CD4-positive, alpha-beta T cell treated with Interleukin-12 subunit alpha and Interleukin-12 subunit beta, for 1 hour (primary cell): ENCODE measurements at places on chromosomes 6 and 20.
A peak's percentile ranks its signal among the peaks of the same experiment; 100 is the strongest.

DNA sequence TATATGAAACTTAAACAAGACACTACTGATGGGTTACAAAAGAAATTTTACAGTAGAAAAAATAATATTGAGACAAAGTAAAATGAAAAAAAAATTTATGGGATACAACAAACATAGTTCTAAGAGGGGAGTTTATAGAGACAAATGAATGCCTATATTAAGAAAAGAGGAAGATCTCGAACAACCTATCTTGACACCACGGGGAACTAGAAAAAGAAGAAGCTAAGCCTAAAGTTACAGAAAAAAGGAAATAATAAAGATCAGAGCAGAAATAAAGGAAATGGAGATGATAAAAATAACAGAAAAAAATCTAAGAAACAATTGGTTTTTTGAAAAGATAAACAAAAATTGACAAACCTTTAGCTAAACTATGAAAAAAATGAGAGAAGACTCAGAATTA lies 9.1 kb upstream of the ECHDC1 start:
- no peak for DNase-seq

DNA sequence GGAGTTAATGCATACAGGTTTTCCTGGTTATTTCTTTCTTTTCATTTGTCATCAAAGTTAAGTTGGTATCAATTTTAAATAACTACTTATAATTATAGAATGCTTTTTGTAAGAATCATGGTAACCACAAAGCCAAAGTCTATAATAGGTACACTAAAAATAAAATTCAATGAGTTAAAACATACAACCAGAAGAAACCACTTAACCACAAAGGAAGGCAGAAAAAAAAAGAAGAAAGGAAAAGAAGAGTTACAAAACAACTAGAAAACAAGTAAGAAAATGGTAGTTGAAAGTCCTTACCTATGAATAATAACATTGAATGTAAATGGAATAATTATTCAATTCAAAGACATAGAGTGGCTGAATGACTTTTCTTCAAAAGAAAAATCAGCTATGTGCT lies 45.6 kb downstream of the THBS2 start:
- no peak for DNase-seq

DNA sequence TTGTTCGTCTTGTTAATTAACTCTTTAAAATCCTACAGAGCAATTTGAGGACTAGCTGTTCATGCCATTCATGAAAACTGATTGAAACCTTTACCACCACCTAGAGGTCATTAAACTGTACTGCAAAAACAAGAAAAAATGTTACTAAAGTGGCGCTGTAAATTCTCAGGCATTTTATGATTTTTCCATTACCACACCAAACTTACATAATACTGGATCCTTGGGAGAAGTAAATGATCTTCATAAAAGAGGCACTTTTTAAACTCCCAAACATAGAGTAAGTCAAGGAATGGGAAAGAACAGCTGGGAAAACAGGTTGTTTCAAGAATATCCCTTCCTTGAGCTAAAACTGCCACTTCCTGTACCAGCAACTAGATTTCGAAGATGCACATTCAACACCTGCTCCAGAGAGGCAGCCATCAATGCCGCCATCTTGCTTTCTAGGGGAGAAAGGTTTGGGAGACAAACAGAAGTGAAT lies 54.3 kb downstream of the MYLIP start:
- DNase-seq = peak; percentile 38

DNA sequence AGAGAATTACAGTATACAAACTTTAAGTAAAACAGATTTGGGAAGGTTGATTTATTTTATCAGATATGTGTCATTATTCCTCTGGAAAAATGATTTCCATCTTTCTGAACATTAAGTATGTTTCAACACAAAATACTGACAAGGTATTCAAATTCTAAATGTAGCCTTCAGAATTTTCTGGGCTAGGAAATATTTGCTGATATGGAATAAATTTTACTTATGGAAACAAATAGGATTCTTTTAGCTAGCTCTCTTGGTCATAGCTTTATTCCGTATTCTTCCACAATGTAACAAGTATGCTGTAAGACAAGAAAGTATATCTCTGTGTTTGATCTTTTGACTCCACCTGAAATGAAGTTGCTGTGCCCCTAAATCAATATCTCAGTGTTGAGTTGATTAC lies 1125.2 kb upstream of the CITED2 start:
- no peak for DNase-seq

DNA sequence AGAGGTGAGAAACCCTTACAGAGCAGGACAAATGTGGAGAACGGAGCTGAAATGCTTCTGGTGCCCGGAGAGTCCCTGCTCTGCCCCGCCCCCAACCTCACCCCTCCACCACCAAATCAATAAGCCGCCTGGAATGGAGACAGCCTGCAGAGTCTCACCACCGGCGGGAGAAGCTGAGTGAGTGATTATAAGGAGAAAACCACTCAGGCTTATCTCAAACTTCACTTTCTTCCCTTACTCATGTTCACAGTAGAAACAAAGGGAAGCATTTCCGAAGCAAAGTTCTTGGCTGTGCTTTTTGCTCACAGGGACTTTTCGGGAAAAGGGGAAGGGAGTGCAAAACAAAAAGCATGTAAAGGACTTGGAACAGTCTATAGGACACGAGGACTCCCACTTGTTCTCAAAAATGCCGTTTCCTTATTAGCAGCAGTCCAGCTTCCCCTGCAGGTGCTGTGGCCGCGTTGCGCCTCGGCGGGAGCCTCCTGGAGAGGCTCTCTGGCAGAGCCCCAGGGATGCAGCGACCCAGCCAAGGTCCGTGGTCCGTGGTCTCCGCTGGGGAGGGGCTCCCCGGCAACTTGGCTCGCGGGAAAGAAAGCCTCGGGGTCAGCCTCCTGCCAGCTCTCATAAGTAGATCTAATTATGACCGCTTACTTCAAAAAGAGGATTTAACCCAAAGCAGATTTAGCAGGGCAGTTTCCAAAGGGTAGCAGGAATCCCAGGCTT lies 64.8 kb upstream of the TMEM30A start:
- no peak for DNase-seq

DNA sequence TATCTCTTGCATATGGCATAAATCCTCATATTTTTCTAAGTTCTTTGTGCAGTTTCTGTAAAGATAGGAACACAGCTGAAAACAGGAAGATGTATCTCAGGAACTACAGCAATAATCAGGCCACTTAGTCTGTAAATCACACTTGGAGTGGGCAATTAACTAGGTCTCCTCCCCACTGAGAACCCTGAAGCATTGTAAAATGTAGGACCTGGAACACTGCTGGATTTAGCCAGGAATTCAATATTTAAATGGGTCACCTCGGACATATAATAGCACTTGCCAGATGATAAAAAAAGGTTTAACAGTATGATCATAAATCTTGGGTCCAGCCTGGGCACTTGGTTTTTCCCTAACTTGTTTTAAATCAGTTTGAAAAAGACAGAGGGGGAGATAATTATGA lies 155.0 kb downstream of the GRM1 start:
- DNase-seq = no peak

- DNase-seq = no peak
These were observed 3.3 kb upstream of the HDDC2 start for GRCh38 chr6:125304970-125305660.

DNA sequence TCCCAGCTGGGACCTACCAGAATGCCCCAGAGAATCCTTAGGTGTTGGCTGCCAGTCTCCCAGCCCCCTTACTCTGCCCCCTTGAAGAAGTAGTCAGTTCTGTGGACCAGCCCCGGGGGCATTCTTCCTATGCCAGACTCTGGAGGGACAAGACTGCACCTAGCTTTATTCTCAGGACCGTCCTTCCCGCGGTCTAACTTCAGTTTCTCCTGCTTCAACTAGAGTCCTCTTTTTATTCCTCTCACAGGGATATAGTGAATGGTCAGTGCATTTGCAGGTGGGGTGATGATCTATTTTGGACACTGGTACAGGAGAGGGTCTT lies 35.9 kb upstream of the MDFI start:
- no peak for DNase-seq

GRCh38 chr6:13985663-13986325 lies 61.0 kb downstream of the RNF182 start:
- DNase-seq = no peak

DNA sequence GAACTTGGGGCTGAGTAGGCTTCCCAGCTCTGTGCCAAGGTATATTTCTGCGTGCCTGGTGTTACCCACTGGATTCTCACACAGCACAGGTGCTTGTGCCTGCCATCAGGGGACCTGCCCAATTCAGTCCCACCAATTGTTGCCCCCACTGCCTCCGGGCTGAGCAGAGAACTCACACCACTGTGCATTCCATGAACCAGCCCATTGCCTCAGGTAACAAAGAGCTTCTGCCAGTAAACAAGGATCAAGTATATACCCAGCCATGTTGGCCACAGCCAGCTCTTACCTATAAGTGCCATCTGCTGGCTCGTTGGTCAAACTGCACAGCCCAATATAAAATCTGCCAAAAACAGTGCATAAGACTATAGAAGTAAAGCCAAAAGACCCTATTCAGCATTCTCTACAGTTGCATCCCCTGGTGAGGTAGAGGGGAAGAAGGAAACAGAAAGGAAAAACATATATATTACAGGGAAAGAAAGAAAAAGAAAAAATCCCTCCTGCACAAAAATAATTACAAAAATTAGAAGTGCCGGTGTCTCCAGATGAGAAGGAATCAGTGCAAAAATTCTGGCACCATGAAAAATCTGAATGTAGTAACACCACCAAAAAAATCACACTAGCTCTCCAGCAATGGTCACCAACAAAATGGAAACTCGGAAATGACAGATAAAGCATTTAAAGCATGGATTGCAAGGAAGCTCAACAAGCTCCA lies 241.4 kb downstream of the IBTK start:
- no peak for DNase-seq

GRCh38 chr20:38589967-38590675 lies 9.1 kb downstream of the ADIG start:
- DNase-seq = no peak

- DNase-seq = no peak
These were observed 106.0 kb downstream of the FRK start for GRCh38 chr6:115954740-115955139.

- no peak for DNase-seq
These were observed 35.2 kb downstream of the ALDH5A1 start for GRCh38 chr6:24529985-24530384.

GRCh38 chr6:21102201-21102600 lies 491.4 kb upstream of the SOX4 start:
- no peak for DNase-seq

GRCh38 chr6:43075670-43076463 lies at the start of gene PTK7:
Gene PTK7 (plus strand): TSS chr6:43076314. CDS start chr6:43076489, 175 bp downstream.
- DNase-seq = peak; percentile 15

DNA sequence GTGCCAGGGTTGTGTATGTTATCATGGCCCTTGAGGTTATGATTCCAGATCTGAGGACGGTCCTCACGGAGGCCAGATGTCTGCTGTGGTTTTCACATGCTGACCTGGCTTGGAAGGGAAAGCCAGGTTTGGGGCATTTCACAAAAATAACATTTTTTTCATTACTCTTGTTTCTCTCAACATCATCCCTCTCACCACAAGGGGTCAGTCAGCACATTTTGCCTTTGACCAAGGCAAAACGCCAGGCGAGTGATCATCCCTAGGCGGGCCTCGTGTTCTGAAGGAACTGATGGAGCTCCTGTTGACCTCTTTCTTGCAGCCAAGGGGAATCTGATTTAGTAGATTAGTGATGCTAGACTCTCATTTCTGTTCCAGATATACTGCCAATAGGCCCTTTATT lies 133.5 kb downstream of the TBC1D7 start:
- DNase-seq = peak; percentile 26

GRCh38 chr6:48474830-48475229 lies 363.8 kb upstream of the PTCHD4 start:
- DNase-seq = no peak

DNA sequence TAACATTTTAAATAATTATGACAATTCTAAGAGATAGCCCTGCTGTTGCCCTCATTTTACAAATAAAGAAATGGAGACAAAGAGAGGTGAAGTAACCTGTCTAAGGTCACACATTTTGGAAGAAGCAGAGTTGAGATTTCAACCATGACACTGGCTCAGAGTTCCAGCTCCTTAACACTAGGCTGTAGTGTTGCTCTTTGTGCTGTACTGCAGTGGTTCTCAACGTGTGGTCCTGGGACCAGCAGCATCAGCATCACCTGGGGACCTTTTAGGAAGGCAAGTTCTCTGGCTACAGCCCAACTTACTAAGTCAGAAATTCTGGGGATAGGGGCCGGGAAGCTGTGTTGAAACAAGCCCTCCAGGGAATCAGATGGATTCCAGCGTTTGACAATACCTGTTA lies 62.4 kb upstream of the FERMT1 start:
- DNase-seq = no peak

DNA sequence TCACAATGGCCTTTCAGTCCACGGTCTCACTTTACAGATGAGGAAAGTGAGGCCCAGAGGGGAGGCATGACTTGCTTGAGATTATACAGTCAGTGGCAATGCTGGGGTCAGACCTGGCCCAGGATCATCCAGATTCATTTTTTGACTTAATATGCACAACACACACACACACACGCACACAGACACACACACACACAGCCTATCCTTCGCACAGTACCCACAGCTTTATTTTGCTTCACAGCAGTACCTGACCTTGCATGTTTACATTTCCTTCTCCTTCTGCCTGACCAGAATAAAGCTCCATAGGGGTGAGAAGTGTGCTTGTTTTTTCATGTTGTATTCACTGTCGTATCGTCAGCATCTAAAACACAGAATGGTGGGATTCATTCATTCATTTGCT lies 79.8 kb downstream of the VEGFA start:
- no peak for DNase-seq

DNA sequence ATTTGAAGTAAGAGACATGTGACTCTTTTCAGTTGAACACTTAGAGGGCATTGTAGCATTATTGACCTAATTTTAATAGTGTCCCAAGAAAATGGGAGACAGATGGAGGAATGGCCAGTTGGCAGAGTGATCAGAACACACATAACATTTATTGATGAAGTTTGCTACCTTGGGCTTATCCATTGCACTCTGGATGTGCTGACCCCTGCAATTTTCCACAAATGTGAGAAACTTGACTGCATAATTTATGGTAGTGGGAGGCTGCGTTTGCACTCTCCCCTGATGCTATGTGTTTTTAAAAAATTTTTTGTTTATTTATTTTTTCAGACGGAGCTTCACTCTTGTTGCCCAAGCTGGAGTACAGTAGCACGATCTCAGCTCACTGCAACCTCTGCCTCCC lies 95.9 kb downstream of the ZFAND3 start:
- no peak for DNase-seq

DNA sequence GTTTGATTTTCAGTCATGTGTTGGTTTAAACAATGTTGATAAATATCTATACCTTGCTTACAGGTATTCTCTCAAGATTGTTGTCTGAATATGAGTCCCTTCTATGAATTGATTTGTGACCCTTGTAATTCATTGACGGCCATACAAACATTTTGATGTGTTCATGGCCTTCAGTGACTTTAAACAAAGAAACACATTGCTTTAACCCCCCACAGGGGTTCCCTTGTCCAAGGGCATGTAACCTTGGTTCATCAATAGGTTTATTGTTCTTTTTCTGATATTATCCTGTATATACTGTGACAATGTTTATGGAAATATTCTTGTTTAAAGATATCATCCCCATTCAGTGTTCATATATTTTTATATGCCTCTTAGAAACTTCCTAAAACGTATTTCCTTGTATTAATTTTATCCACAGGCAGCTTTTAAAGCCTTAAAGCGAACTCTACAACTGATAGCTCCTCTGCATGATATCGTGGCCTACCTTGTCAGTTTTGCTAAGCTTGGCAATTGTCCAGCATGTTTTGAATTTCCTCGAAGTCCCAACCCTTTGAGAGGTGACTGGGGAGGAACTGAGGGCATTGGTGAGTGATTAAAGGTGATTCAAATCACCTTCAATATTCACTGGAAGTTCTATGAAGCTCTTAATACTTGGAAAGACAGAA lies 87.0 kb downstream of the CD164 start:
- no peak for DNase-seq

GRCh38 chr20:7660165-7660564 lies 280.1 kb downstream of the HAO1 start:
- no peak for DNase-seq
